ENCODE measurements at places on chromosomes 6 and 20.

GRCh38 chr6:30493643-30494250 is 4.4 kb downstream of the HLA-E start:
- DNase-seq: peak; percentile 57
- H3K36me3 ChIP-seq: peaks cover 54% of the 10 kb centered on the region
- H3K27me3 ChIP-seq: peaks cover 6% of the 10 kb centered on the region
- H3K4me3 ChIP-seq: peak overlapping the region; percentile 99
- peaks cover 68% of the 10 kb centered on the region for H3K4me1 ChIP-seq

DNA sequence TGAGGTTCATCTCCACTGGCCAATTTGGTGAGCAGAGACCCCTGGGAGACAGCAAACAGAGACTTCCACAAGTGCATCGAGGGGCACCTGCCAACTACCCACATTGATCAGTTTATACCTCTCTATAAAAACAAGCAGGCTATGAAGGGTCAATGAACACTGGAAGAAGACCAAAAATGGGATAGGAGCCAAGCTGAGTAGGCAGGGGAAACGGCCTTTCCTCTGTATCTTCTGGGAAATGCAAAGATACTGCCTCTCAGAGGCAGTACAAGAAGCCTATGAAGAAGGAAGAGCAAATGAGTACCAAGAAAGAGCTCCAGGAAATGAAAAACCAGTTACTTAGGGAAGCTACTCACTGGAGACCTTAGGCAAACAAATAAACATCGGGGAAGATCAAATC is 247.7 kb downstream of the GMDS start:
- H3K27me3 ChIP-seq: no peaks in the 10 kb centered on the region
- DNase-seq: no peak
- H3K4me3 ChIP-seq: no peak overlapping the region

- H3K4me1 ChIP-seq: no peaks in the 10 kb centered on the region
- H3K36me3 ChIP-seq: no peaks in the 10 kb centered on the region
- DNase-seq: no peak
- H3K27me3 ChIP-seq: peaks cover 8% of the 10 kb centered on the region
These were observed 185.8 kb downstream of the PHF3 start for GRCh38 chr6:63821442-63821841.

DNA sequence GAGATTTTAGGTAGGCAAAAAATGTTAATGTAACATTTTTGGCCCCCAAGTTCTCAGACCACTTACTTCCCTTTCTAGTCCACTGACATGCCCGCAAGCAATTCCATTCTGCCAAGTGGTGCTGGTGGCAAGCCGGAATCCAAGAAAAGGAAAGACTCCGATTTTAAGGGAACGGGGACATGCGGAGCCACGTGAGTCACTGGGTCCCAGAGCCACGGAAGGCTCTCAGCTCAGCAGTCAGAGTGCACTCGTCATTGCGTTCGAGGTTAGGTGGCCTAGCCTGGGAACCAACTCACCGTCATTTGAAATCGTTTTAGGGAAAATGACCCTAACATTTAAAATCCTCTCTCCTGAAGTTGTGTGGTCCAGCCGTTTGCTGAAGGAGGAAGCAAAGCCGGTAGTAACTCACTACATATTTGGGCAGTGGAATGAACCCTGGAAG is 711 bp upstream of the SIRT5 start:
- H3K4me1 ChIP-seq: peaks cover 33% of the 10 kb centered on the region
- peaks cover 21% of the 10 kb centered on the region for H3K27me3 ChIP-seq
- peak overlapping the region; percentile 75 for H3K4me3 ChIP-seq
- peak; percentile 28 for DNase-seq
- H3K36me3 ChIP-seq: peaks cover 2% of the 10 kb centered on the region
- peak overlapping the region; percentile 87 for H3K27ac ChIP-seq

DNA sequence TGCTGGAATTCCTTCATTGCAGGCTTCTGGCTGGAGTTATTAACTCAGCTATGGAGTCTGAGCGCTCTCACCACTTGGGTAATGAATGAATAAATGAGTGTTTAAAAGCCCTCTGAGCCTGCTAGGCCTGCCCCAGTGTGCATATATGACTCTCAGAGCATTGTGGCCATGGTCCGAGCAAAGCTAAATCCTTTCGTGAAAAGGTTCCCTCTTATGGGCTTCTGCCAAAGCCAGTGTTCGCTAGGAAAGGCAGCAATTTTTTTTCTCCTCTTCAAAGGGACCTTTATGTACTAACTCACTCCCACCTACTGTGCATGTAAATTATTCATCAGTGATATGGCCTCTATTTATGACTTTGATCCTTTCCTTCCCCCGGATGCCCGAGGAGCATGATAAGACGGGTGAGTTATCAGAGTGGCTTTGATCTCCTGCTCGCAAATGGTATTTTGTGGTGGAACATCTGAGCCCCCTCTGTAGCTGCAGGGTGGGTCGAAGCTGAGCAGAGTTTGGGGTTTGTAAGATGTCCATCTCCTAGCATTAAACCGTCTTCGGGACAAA is 88.6 kb downstream of the LINC00237 start:
- no peak overlapping the region for H3K27ac ChIP-seq
- H3K4me1 ChIP-seq: no peaks in the 10 kb centered on the region
- H3K27me3 ChIP-seq: peaks cover 40% of the 10 kb centered on the region
- H3K36me3 ChIP-seq: no peaks in the 10 kb centered on the region
- no peak for DNase-seq

GRCh38 chr6:125188594-125189203 is 35.1 kb downstream of the TPD52L1 start:
- no peak for DNase-seq
- H3K4me3 ChIP-seq: no peak overlapping the region
- peaks cover 2% of the 10 kb centered on the region for H3K4me1 ChIP-seq
- peaks cover 10% of the 10 kb centered on the region for H3K27me3 ChIP-seq
- H3K36me3 ChIP-seq: no peaks in the 10 kb centered on the region

DNA sequence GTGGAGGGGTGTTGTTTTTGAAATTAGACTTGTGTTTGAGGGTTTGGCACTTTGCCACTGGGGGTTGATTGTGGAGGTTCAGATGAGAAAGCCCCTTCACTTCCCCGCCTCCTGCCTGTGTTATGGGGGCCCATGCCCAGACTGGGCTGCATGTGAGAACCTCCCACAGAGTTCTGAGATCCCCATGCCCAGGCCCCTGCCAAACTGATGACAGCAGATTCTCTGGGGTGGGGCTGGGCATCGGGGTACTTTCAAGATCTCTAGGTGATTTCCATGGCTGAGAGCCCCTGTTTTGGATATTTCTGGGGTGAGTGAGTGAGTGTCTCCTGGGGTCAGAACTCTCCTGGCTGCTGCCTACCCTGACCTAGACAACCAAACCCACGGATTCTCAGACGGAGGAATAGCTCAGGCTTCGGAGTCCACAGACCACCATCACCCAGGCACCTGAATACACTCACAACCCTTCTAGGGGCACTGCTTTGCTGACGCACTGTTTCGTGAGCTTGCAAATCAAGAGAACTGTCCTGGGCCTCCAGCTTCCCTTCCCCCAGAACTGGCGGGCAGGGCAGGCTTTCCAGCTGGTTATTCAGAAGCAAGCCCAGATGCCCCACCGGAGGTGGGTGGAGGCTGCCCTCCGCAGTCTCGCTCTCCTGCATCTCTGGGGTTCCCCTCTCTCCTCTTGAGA is 6.3 kb downstream of the BCAS1 start:
- H3K4me3 ChIP-seq: no peak overlapping the region
- H3K27me3 ChIP-seq: peaks cover 8% of the 10 kb centered on the region
- H3K4me1 ChIP-seq: peaks cover 13% of the 10 kb centered on the region
- DNase-seq: no peak

GRCh38 chr20:50310673-50311051 is 120.0 kb downstream of the CEBPB start:
- no peak for DNase-seq
- no peaks in the 10 kb centered on the region for H3K36me3 ChIP-seq
- no peak overlapping the region for H3K4me3 ChIP-seq
- H3K27me3 ChIP-seq: peaks cover 32% of the 10 kb centered on the region
- no peaks in the 10 kb centered on the region for H3K4me1 ChIP-seq

DNA sequence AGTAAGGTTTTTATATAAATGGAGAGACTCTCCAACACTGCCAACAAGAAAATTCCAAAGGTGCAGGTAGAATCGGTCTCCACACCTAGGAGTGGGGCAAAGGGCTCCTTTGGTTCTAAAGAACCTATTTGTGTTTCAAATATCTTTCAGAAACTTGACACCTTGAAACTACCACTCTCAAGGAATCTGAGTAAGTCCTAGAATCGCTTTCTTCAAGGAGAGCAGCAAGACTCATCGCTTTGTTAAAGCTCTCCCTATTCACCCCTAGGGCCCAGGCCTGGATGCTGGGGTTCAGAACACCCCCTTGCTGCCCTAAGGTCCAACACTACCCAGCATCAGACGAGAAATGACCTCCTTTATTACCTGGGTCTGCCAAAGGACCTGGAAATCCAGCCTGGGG is 2.0 kb downstream of the CLIC5 start:
- H3K4me3 ChIP-seq: no peak overlapping the region
- no peak overlapping the region for H3K27ac ChIP-seq
- peaks cover 6% of the 10 kb centered on the region for H3K36me3 ChIP-seq
- peaks cover 69% of the 10 kb centered on the region for H3K4me1 ChIP-seq
- peaks cover 34% of the 10 kb centered on the region for H3K27me3 ChIP-seq
- no peak for DNase-seq

GRCh38 chr6:100088009-100088408 is 94.0 kb upstream of the MCHR2 start:
- no peaks in the 10 kb centered on the region for H3K4me1 ChIP-seq
- H3K36me3 ChIP-seq: no peaks in the 10 kb centered on the region
- no peak for DNase-seq
- H3K27me3 ChIP-seq: no peaks in the 10 kb centered on the region

DNA sequence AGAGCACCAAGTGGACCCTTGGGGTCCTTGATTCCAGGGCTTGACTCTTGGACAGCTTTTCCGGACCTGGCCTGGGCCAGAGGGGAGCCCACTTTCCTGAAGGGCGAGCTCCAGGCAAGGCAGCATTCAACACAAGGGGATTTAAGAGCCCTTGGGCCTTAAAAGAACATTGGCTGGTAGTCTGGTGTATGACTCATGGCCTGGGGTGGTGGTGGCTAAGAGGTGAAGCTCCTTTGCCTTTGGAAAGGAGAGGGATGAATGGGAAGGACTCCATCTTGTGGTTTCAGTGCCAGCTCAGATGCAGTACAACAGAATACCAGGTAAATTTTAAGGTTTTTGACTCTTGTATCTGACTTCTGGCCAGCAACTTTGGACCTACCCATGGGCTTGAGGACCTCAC is 760.7 kb downstream of the GRIK2 start:
- no peak overlapping the region for H3K27ac ChIP-seq
- H3K4me1 ChIP-seq: no peaks in the 10 kb centered on the region
- no peaks in the 10 kb centered on the region for H3K36me3 ChIP-seq
- no peaks in the 10 kb centered on the region for H3K27me3 ChIP-seq
- H3K4me3 ChIP-seq: no peak overlapping the region

DNA sequence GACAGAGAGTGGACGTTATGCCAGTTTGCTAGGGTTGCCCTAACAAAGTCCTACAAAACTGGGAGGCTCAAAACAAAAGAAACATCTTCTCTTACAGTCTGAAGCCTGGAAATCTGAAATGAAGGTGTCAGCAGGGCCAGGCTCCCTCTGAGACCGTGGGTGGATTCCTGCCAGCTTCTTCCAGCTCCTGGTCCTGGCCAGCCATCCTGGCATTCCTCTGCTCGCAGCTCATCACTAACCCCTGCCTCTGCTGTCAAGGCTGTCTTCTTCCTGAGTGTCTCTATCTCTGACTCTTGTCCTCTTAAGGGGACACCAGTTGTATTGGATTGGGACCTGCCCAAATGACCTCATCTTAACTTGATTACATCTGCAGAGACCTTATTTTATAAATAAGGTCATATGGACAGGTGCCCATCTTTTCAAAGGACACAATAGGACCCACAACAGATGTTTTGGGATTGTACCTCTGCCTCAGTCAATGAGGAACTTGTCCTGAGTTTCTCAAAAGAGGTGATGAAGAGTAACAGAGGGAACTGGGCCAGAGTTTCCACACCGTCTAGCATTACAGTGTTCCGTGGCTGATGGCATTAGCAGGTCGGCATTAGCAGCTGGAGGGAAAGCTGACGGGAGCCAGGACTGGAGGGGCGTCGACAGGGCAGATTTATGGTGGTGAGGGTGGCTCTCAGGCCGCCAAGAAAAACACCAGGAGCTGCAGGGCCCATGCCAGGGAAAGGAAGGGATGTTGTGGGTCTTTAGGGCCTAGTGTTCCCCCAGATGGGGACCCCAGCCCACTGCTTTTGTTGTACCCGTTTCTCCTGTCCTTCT is 157.3 kb downstream of the TBXT start:
- DNase-seq: no peak
- no peaks in the 10 kb centered on the region for H3K4me1 ChIP-seq
- no peak overlapping the region for H3K27ac ChIP-seq

DNA sequence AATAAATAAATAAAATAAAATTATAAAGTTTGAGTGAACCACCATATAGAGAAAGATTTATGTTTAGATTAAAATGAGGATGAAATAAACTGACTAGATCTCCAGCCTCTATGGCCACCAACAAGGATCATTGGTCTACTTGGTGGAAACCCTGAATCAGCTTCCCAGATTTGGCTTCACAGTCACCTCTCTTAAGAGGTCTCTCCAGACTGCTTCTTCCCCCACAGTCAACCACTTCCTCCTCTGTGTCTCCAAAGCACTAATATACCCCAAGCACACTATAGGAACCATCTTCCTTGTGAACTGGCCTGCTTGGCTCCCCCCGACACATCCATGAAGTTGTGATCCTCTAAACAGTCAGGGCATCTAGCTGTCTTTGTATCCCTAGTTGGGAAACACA is 529.6 kb upstream of the RNF217 start:
- H3K27me3 ChIP-seq: no peaks in the 10 kb centered on the region
- no peak for DNase-seq
- no peak overlapping the region for H3K27ac ChIP-seq

GRCh38 chr6:77403424-77403823 is 59.9 kb downstream of the HTR1B start:
- H3K27me3 ChIP-seq: no peaks in the 10 kb centered on the region
- H3K4me3 ChIP-seq: no peak overlapping the region
- no peak for DNase-seq
- no peak overlapping the region for H3K27ac ChIP-seq
- no peaks in the 10 kb centered on the region for H3K36me3 ChIP-seq
- no peaks in the 10 kb centered on the region for H3K4me1 ChIP-seq

DNA sequence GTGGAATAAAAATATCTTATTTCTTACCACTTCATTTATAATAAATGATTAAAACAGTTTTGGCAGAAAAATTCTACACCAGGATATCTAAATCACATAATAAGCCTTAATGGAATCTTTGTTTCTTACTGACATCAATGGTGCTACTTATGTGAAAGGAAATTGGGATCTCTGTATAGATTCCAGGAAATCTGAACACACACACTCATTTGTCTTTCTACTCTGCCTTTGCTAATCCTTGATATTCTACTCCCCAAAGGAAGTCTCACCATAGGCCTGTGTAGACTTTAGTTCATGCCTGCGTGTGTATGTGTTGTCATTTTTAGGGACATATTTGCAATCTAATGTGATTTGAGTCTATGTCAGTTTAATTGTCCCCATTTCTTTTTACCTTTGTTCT is 7.9 kb downstream of the ADGRB3 start:
- no peak overlapping the region for H3K27ac ChIP-seq
- peaks cover 12% of the 10 kb centered on the region for H3K27me3 ChIP-seq
- H3K4me1 ChIP-seq: no peaks in the 10 kb centered on the region
- DNase-seq: no peak
- no peak overlapping the region for H3K4me3 ChIP-seq
- no peaks in the 10 kb centered on the region for H3K36me3 ChIP-seq

GRCh38 chr6:155523821-155524651 is 68.4 kb upstream of the NOX3 start:
- peak overlapping the region; percentile 35 for H3K27ac ChIP-seq
- DNase-seq: no peak
- H3K27me3 ChIP-seq: no peaks in the 10 kb centered on the region
- H3K4me3 ChIP-seq: no peak overlapping the region
- peaks cover 11% of the 10 kb centered on the region for H3K4me1 ChIP-seq
